ENCODE measurements at places on chromosomes 16 and 17. TPM values are rescaled to one million over a fixed set of nuclear protein-coding genes. Genes with fewer than 3 reads are reported as not detected.

- peaks cover 7% of the 10 kb centered on the region for H3K36me3 ChIP-seq
- H3K4me1 ChIP-seq: peaks cover 7% of the 10 kb centered on the region
- H3K27me3 ChIP-seq: peaks cover 2% of the 10 kb centered on the region
- H3K4me3 ChIP-seq: peak overlapping the region; percentile 99
Observed at GRCh38 chr17:30476726-30477082, 504 bp upstream of the GOSR1 start.

Gene PPP1R1B
- total RNA-seq: 1.7 TPM

DNA sequence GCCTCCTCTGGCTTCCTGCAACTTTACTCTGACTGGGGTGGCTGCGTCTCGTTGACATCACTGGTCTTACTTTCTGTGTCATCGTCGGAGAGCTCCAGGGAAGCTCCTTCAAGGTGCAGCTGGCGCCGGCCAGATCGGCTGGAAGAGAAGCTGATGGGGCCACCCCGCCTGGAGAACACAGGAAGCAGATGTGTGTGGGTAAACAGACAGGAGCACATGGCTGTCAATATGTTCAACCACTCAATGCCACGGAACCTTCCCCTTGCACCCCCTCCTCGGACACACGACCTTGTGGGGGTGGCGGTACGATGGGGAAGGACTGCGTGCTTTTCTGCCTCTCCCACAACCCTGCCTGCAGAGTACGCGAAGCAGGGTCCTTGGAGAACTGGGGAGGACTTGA lies 40.1 kb downstream of the NDEL1 start:
- H3K27ac ChIP-seq: no peak overlapping the region
- no peak overlapping the region for H3K4me3 ChIP-seq
- peaks cover 12% of the 10 kb centered on the region for H3K4me1 ChIP-seq
- DNase-seq: no peak

DNA sequence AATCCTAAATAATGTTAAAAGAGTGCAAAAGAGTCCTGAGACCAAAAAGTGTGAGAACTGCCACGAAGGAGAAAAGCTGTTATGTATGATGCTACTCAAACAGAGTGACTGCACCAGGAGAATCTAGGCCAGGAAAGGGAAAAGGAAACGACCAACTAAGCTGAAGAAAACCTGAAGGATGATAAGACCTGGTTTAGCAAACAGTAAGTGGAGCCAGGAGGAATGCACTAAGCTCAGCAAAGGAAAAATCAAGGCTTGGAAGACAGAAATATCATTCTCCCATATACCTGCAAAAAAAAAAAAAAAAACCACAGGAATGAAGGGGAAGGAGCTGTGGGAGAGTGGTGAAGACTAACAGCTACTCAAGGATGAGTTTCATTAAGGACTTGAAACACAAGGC lies 21.1 kb downstream of the CMC2 start:
- H3K4me1 ChIP-seq: no peaks in the 10 kb centered on the region
- H3K27ac ChIP-seq: no peak overlapping the region
- no peak for DNase-seq

Gene CCL3
- 7.7 TPM for total RNA-seq

Gene ARL16
- total RNA-seq: 32.9 TPM

DNA sequence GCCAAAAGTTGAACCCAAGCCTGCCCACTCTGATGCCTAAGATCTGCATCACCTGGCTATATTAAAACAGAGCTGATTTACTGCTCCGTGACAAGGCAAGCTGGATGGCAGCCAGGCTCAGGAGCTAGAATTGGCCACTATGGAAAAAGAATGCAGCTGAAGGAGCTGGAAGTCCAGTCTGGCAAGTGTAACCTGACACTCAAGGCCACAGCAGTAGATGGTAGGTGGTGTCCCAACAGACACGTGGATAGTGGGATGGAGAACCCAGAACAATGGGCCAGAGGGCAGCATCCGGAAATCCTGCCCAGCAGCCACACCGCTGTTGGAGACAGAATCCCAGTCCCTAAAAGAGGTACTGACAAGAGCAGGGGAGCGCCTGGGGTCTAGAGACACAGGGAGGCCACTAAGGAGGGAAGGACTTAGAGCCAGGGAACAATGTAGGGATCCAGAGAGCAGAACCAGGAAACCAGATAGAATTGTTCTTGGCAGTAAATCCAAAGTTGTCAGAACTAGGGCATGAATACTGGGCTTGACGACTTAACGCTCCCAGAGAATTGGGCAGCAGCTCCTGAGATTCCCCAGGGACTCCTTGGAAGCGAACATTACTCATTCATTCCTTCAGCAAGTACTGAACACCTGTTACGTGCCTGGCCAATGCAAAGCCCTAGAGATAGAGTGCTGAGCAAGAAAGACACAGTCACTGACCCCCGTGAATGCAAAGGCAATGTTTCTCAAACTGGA lies 85.7 kb downstream of the CDYL2 start:
- H3K4me3 ChIP-seq: no peak overlapping the region
- peaks cover 3% of the 10 kb centered on the region for H3K4me1 ChIP-seq
- H3K27ac ChIP-seq: no peak overlapping the region
- no peaks in the 10 kb centered on the region for H3K36me3 ChIP-seq
- DNase-seq: peak; percentile 7

Gene TEKT5
- 0.13 TPM for total RNA-seq

GRCh38 chr17:77869665-77870132 lies 88.8 kb upstream of the TNRC6C start:
- H3K27ac ChIP-seq: no peak overlapping the region
- no peak overlapping the region for H3K4me3 ChIP-seq
- H3K36me3 ChIP-seq: no peaks in the 10 kb centered on the region
- H3K4me1 ChIP-seq: peaks cover 20% of the 10 kb centered on the region
- H3K27me3 ChIP-seq: peaks cover 2% of the 10 kb centered on the region
- no peak for DNase-seq

GRCh38 chr17:1755827-1756262 lies 6.0 kb upstream of the SERPINF1 start:
- peaks cover 15% of the 10 kb centered on the region for H3K4me1 ChIP-seq
- no peaks in the 10 kb centered on the region for H3K36me3 ChIP-seq
- no peaks in the 10 kb centered on the region for H3K27me3 ChIP-seq
- no peak overlapping the region for H3K27ac ChIP-seq
- H3K4me3 ChIP-seq: no peak overlapping the region

Gene COG4
- total RNA-seq: 48.2 TPM

DNA sequence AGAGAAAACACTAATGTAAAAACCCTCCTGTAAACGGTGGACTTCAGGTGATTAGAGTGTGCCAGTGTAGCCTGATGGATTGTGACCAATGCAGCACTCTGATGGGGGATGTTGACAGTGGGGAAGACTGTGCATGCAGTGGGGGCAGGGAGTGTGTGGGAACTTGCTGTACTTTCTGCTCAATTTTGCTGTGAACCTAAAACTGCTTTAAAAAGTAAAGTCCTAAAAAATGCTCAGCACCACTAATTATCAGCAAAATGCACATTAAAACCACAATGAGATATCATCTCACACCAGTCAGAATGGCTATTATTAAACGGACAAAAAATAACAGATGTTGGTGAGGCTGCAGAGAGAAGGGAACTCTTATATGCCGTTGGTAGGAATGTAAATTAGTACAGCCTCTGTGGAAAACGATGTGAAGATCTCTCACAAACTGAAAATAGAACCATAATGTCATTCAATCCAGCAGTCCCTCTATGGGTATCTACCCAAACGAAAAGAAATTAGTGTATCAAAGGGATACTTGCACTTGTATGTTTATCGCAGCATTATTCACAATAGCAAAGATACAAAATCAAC lies 9.7 kb upstream of the ULK2 start:
- H3K4me3 ChIP-seq: no peak overlapping the region
- H3K4me1 ChIP-seq: no peaks in the 10 kb centered on the region
- H3K36me3 ChIP-seq: no peaks in the 10 kb centered on the region
- no peaks in the 10 kb centered on the region for H3K27me3 ChIP-seq
- no peak overlapping the region for H3K27ac ChIP-seq

- H3K36me3 ChIP-seq: no peaks in the 10 kb centered on the region
- H3K4me1 ChIP-seq: peaks cover 37% of the 10 kb centered on the region
- no peak for DNase-seq
Observed at GRCh38 chr16:73043828-73044467, 4.0 kb downstream of the ZFHX3 start.

GRCh38 chr17:21742326-21742725 lies 50.0 kb downstream of the KCNJ18 start:
- no peak overlapping the region for H3K27ac ChIP-seq
- H3K27me3 ChIP-seq: no peaks in the 10 kb centered on the region
- no peaks in the 10 kb centered on the region for H3K36me3 ChIP-seq
- DNase-seq: no peak
- no peaks in the 10 kb centered on the region for H3K4me1 ChIP-seq

Gene FNDC8
- total RNA-seq: not detected

- peaks cover 64% of the 10 kb centered on the region for H3K4me1 ChIP-seq
- DNase-seq: peak; percentile 40
Observed at GRCh38 chr16:54934481-54935265, 4.0 kb downstream of the IRX5 start.

Gene TM4SF5
- not detected for total RNA-seq

GRCh38 chr16:25265968-25266367 lies 8.3 kb upstream of the ZKSCAN2 start:
- H3K27ac ChIP-seq: no peak overlapping the region
- no peak overlapping the region for H3K4me3 ChIP-seq
- H3K4me1 ChIP-seq: no peaks in the 10 kb centered on the region
- H3K27me3 ChIP-seq: no peaks in the 10 kb centered on the region
- peaks cover 2% of the 10 kb centered on the region for H3K36me3 ChIP-seq
- no peak for DNase-seq

DNA sequence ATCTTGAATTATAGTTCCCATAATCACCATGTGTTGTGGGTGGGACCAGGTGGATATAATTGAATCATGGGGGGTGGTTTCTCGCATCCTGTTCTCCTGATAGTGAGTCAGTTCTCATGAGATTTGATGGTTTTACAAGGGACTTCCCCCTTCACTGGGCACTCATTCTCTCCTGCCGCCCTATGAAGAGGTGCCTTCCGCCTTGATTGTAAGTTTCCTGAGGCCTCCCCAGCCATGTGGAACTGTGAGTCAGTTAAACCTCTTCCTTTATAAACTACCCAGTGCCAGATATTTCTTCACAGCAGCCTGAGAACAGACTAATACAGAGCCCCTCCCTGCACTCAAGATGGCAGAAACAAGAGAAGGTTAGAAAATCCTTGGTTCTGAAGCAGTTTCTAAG lies 26.4 kb downstream of the LDAF1 start:
- peaks cover 16% of the 10 kb centered on the region for H3K36me3 ChIP-seq
- H3K27ac ChIP-seq: no peak overlapping the region

- DNase-seq: no peak
- H3K27ac ChIP-seq: no peak overlapping the region
- H3K27me3 ChIP-seq: no peaks in the 10 kb centered on the region
- no peak overlapping the region for H3K4me3 ChIP-seq
- no peaks in the 10 kb centered on the region for H3K36me3 ChIP-seq
Observed at GRCh38 chr16:83818276-83818675, 10.5 kb downstream of the HSBP1 start.

DNA sequence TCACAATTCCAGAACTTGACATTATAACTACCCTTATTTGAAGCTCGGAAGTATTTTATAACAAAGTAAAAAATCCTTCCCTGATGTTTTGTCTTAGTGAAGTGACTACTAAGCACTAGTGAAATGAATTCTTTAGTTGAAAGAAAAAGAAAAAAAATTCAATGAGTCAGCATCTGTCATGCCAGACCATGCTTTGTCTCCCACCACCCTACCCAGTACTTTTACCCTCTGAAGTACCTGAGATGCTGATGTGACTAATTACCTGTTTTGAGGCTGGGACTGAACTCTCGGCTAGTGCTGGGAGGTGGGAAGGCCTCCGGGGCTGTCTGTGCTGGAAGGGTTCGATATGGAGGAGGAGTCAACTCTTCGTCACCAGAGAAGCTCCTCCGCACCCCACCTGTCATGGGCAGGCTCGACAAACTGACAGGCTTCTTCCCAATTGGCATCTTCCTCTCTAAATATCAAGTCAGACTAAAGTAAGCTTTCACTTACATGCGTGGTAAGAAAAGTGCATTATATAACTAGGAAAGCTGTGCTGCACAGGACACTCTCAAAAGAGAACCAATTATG lies 19.6 kb downstream of the NME2 start:
- H3K4me3 ChIP-seq: no peak overlapping the region
- no peaks in the 10 kb centered on the region for H3K27me3 ChIP-seq
- H3K36me3 ChIP-seq: peaks cover 31% of the 10 kb centered on the region
- H3K27ac ChIP-seq: no peak overlapping the region

Gene KCTD11
- total RNA-seq: 4.7 TPM

Gene NUDT7
- total RNA-seq: 4.3 TPM

Gene AFMID
- total RNA-seq: 25.8 TPM

GRCh38 chr16:23679274-23679985 lies 741 bp downstream of the PLK1 start:
- peak; percentile 21 for DNase-seq
- no peaks in the 10 kb centered on the region for H3K27me3 ChIP-seq
- peaks cover 47% of the 10 kb centered on the region for H3K36me3 ChIP-seq
- H3K27ac ChIP-seq: no peak overlapping the region
- H3K4me3 ChIP-seq: peak overlapping the region; percentile 64

GRCh38 chr17:64537488-64537887 lies 30.7 kb downstream of the CEP95 start:
- H3K27ac ChIP-seq: no peak overlapping the region
- no peaks in the 10 kb centered on the region for H3K4me1 ChIP-seq
- peaks cover 68% of the 10 kb centered on the region for H3K36me3 ChIP-seq
- no peak overlapping the region for H3K4me3 ChIP-seq
- DNase-seq: no peak

Gene FBXW10B
- 1.3 TPM for total RNA-seq

- H3K27ac ChIP-seq: peak overlapping the region; percentile 83
- H3K27me3 ChIP-seq: no peaks in the 10 kb centered on the region
- H3K36me3 ChIP-seq: peaks cover 18% of the 10 kb centered on the region
Observed at GRCh38 chr17:44221084-44221861, 1.8 kb upstream of the UBTF start.

- H3K4me3 ChIP-seq: no peak overlapping the region
- no peaks in the 10 kb centered on the region for H3K27me3 ChIP-seq
- H3K36me3 ChIP-seq: no peaks in the 10 kb centered on the region
Observed at GRCh38 chr16:10782628-10783027, 36.0 kb downstream of the TVP23A start.

- no peaks in the 10 kb centered on the region for H3K27me3 ChIP-seq
- no peaks in the 10 kb centered on the region for H3K4me1 ChIP-seq
- H3K4me3 ChIP-seq: no peak overlapping the region
- no peak overlapping the region for H3K27ac ChIP-seq
Observed at GRCh38 chr16:20137194-20137593, 63.5 kb upstream of the GPR139 start.

DNA sequence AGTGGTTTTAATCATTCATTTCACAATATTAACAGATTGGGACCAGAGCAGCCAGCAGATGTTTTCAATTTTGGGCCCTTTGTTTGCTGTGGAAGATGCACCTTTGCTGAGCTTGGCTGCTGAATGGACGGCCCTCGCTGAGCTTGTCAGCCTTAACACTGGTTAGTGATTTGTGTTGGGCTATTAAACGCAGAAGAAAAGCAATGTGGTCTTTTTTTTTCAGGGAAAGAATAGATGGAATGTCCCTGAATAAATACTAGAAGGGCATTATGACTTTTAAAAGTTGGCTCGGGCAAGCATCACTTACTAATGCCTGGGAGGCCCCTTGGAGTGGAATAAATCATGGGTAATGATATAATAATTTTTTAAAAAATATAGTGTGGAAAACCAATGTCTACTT lies 297.0 kb downstream of the MAP2K6 start:
- H3K4me1 ChIP-seq: peaks cover 2% of the 10 kb centered on the region
- H3K27ac ChIP-seq: no peak overlapping the region
- H3K27me3 ChIP-seq: no peaks in the 10 kb centered on the region
- DNase-seq: no peak
- H3K36me3 ChIP-seq: no peaks in the 10 kb centered on the region

All from muscle of leg (tissue), 16 donors.